Spleen (tissue), 13 donors: ENCODE measurements at places on chromosomes 12 and 14. TPM values are rescaled to one million over a fixed set of nuclear protein-coding genes. Genes with fewer than 3 reads are reported as not detected.

The PDE6H gene
- not detected for total RNA-seq

DNA sequence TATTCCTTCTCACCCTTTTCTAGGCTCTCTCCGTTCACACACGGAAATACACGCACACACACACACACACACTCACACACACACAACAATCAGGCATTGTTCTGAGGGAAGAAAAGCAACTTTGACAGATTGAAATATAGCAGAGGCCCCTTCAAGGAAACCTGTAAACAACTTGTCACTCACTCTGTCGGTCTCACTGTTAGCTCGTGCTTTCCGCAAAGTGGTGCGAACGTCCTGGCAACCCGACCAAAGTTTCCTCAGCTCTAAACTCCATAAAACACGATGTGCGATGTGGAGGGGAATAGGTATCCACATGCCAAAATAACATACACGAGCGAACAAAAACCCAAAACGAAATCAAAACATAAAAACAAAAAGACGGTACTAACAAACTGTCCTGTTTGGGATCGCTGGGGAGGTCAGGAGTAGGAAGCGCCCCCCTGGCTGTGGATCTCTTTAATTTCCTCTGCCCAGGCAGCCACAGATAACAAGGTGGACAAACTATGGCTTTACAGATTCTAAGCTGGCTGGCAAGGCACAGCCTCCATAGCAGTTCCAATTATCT lies 822 bp upstream of the SOX5 start:
- no peak overlapping the region for H3K4me3 ChIP-seq
- no peaks in the 10 kb centered on the region for H3K4me1 ChIP-seq
- H3K27me3 ChIP-seq = peaks cover 24% of the 10 kb centered on the region
- H3K36me3 ChIP-seq = no peaks in the 10 kb centered on the region
- no peak for DNase-seq

- H3K27me3 ChIP-seq = no peaks in the 10 kb centered on the region
- H3K27ac ChIP-seq = no peak overlapping the region
- no peak for DNase-seq
- no peaks in the 10 kb centered on the region for H3K4me1 ChIP-seq
- peaks cover 31% of the 10 kb centered on the region for H3K36me3 ChIP-seq
Observed at GRCh38 chr12:68844788-68845695, 37.1 kb downstream of the MDM2 start.

DNA sequence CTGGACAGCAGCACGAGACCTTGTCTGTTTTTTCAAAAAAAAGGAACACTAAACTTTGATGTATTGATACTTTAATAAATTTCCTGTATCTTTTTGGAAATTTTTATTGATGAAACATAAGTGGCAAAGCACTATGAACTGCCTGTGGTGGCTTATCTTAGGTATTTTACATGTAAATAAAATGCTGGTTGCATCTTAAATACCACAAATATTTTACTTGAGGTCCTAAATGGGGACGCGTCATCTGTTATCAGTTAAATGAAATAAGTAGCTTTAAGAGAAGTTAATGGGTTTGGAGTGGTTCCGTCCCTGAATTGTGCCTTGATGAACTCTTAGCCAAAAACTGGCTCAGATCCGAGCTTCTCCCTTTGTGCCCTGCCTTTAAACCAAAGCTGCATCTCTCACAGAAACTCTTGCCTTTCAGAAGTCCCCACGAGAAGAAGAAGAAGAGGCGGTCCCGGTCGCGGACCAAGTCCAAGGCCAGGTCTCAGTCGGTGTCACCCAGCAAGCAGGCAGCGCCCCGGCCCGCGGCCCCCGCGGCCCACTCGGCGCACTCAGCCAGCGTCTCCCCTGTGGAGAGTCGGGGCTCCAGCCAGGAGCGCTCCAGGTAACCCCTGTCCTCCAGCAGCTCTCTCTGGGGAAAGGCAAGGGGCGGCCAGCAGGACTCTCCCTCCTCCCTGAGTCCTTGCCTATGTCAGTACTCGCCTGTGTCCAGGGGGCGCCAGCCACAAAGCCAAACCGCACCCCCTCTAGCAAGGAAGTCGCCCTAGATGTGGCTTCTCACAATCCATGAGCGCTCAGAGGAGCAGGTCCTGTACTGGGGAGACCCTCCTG lies 31.2 kb upstream of the MMP17 start:
- H3K36me3 ChIP-seq = peaks cover 54% of the 10 kb centered on the region
- no peak overlapping the region for H3K27ac ChIP-seq
- DNase-seq = no peak
- no peak overlapping the region for H3K4me3 ChIP-seq
- no peaks in the 10 kb centered on the region for H3K27me3 ChIP-seq

- H3K4me3 ChIP-seq = no peak overlapping the region
- no peaks in the 10 kb centered on the region for H3K36me3 ChIP-seq
- no peak overlapping the region for H3K27ac ChIP-seq
- no peak for DNase-seq
Observed at GRCh38 chr12:38878333-38878705, 27.1 kb downstream of the CPNE8 start.

GRCh38 chr12:29426498-29426897 lies 45.5 kb upstream of the ERGIC2 start:
- H3K36me3 ChIP-seq = no peaks in the 10 kb centered on the region
- H3K4me1 ChIP-seq = no peaks in the 10 kb centered on the region
- no peak for DNase-seq
- no peak overlapping the region for H3K27ac ChIP-seq

DNA sequence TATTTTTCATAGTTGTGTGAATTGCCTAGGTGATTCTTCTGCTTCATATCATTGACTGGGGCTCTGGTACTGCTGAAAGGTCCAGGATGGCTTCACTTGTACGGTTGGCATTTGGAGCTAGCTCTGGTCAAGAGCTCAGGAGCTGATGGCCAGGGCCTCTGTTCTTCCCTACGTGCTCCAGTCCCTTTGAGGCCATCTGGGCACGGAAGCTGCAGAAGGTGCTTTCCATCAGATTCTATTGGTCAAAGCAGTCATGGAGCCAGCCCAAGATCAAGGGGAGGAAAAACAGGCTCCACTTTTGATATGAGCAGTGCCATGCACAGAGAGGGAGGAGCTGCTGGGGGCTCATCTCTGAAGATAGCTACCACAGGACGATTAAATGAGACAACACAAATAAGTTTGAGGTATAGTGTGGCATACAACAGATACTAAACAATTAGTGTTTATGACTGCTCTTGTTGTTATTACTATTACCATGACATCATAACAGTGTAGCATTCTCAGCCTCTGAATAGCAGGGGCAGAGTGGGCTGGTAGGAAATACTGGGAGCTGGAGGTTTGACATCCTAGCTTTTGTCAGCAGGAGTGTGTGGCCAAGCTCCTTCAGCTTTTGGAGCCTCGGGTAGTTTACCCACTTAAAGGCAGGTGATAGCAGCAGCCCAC lies 10.4 kb downstream of the KRT83 start:
- no peak overlapping the region for H3K4me3 ChIP-seq
- peak; percentile 29 for DNase-seq
- H3K27me3 ChIP-seq = peaks cover 73% of the 10 kb centered on the region

DNA sequence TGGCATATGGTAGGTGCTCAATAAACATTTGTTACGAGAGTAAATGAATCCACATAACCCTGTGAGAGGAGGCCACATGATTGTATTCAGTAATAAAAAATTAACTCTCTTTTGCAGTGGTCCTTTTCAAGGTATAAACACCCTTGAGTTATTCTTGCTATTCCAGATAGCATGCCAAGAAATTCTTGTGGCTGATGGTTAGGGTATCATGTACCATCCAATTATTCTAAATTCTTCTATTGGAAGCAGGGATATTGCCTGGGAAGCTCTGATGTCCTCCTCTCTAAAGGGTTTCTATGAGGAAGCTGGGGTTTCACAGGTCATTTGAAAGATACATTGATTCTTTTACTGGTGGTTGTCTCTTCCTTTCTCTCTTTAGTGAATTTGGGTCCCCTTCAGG lies 10.1 kb downstream of the AKAP6 start:
- H3K36me3 ChIP-seq = no peaks in the 10 kb centered on the region
- H3K27me3 ChIP-seq = no peaks in the 10 kb centered on the region
- no peak overlapping the region for H3K27ac ChIP-seq
- H3K4me3 ChIP-seq = no peak overlapping the region
- DNase-seq = no peak

GRCh38 chr12:113473942-113474341 lies 2.3 kb upstream of the LHX5 start:
- no peaks in the 10 kb centered on the region for H3K36me3 ChIP-seq
- no peak overlapping the region for H3K27ac ChIP-seq
- DNase-seq = no peak
- H3K4me1 ChIP-seq = peaks cover 17% of the 10 kb centered on the region

GRCh38 chr14:104687601-104688504 lies 1.6 kb upstream of the INF2 start:
- peaks cover 4% of the 10 kb centered on the region for H3K36me3 ChIP-seq
- no peaks in the 10 kb centered on the region for H3K27me3 ChIP-seq
- no peak overlapping the region for H3K4me3 ChIP-seq
- H3K4me1 ChIP-seq = peaks cover 80% of the 10 kb centered on the region

DNA sequence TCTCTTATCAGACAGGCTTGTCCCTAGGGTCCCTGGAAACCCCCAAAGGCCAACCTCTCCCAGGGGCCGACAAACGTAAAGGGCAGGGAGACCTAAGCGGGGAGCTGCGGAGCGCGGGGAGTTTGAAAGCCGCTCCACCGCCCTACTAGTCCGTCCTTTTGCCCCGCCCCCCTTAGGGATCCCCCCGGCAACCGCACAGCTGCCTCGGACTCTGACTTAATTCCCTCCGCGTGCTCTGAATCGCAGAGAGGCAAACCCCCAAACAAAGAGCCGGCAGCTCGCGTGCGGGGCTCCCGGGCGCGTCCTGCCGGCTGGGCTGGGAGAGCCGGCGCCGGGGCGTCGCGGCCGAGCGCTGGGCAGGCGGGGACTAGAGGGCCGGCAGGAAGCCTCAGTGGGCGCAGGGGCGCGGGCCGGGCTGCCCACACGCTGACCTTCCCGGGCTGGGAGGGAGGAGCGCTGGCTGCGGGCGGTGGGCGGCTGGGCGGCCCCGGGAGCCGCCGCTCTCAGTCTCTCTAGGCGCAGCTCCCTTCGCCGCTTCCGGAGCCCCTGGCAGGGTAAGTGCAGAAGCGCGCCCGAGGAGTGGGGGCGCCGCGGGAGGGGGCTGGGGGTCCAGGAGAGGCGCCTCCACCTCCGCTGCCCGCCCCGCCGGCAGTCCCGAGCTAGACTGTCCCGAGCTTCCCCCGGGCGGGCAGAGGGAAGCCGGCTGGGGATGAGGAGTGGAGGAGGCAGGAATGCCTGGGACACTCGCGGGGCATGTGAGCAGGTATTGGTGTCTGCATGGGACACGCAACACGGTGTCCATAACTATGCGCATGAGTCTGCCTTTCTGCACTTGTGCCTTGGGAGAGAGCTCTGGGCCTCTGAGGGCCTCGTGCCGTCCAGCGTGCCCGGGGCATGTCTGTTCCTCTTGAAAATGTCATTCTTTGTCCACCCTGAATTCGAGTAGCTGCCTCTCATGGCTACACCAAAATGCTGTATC lies at the start of gene TSPAN11:
TSS of gene TSPAN11 (plus strand) at position 506 of the 979 bp plus-strand sequence. CDS start 27,244 bp downstream, outside the sequence.
- H3K36me3 ChIP-seq = no peaks in the 10 kb centered on the region
- H3K27ac ChIP-seq = peak within 1 kb of the TSS; percentile 37
- H3K27me3 ChIP-seq = peaks cover 12% of the 10 kb centered on the region
- DNase-seq = no peak
